ENCODE measurements at places on chromosomes 1 and 21.

- no peak for DNase-seq
Observed at GRCh38 chr1:248688527-248689298, 13.9 kb downstream of the OR14I1 start.

- DNase-seq = no peak
Observed at GRCh38 chr1:218887141-218887925, 286.3 kb upstream of the LYPLAL1 start.

GRCh38 chr1:150092180-150092791, 24.7 kb downstream of the VPS45 start:
- no peak for DNase-seq

DNA sequence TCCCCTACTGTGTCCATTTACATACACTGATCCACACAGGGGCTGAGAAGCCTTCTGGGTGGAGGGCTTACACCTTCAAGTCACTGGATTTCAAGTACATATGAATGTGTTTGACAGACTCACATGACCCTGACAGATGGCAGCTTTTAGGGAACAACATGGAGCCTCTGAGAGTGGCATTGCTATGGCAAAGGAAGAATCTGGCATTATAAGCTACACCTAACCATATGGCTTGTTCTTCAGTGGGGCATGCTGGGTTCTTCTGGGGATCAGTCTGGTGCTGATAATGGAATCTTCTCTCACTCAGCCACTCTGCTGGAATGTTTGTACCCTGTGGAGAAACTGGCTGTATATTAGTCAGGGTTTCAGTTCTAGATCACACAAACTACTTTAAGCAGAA, 68.5 kb upstream of the PDE4B start:
- no peak for DNase-seq

DNA sequence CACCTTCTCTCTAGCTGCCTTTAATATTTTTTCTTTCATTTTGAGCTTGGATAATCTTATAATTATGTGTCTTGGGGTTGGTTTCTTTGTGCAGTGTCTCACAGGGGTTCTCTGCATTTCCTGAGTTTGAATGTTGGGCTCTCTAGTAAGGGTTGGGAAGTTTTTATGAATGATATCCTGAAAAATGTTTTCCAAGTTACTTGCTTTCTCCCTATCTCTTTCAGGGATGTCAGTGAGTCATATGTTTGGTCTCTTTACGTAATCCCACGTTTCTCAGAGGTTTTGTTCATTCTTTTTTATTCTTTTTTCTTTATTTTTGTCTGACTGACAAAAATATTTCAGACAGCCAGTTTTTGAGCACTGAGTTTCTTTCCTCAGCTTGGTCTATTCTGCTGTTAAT, 55.4 kb upstream of the CCDC190 start:
- no peak for DNase-seq

GRCh38 chr1:97827887-97828286, 92.9 kb downstream of the DPYD start:
- no peak for DNase-seq

DNA sequence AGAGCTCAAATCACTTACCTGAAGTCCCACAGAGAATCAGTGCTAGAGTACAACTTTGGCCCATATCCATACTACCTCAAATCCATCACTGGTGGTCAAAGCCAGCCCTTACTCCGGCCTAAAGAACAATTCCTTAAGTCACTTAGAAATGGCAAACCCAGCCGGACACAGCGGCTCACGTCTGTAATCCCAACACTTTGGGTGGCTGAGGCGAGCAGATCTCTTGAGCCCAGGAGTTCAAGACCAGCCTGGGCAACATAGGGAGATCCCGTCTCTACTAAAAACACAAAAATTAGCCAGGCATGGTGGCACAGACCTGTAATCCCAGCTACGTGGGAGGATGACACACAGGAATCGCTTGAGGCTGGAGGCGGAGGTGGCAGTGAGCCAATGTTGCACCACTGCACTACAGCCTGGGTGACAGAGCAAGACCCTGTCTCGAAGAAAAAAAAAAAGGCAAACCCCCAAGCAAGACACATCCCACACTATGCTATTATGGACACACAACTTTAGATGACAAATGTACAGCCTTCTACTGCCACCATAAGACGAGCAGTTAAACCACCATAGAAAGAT, 24.0 kb downstream of the NPHP4 start:
- no peak for DNase-seq

- DNase-seq = no peak
Observed at GRCh38 chr1:37814252-37814651, 6.2 kb upstream of the YRDC start.

- no peak for DNase-seq
Observed at GRCh38 chr1:86409416-86410021, 13.4 kb upstream of the ODF2L start.

DNA sequence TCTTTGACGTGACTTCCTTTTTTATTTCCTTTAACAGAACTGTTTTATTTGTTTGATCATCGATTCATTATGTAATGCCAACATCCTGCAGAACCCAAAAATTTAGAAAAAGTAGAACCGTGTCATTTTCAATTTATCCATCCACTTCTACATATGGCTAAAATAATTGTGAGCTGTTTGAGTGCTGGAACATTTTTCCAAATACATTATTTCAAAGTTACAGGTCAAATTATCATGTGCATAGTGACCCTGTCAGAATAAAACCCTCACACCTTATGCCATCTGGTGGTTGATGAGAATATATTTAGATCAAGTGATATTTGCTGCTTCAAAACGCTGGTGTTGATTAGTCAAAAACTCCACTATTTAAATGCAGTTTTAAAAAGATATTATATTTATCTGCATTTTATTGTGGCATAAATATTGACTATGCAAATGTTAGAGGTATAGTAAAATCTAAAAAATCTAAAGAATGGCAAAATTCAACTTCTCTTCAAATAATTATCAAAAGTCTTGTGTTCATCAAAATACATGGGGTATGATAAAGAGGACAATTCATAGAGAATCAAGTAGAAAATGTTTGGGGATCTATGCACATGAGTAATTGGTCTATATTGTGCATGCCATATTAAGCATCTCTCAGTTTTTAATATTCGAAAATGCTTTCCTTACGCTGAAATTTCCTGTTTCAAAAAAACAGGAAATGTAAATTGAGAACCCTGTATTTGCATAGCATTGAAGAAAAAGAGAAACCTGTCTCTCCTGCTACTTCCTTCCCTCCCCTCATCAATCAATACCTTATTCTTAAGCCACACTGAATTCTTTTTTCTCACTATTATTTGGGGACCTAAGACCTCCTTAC, 39.7 kb downstream of the UBE2U start:
- DNase-seq = no peak

- DNase-seq = no peak
Observed at GRCh38 chr21:27694667-27695066, 727.8 kb upstream of the ADAMTS5 start.

GRCh38 chr1:164310166-164310565, 248.8 kb upstream of the PBX1 start:
- DNase-seq = no peak

Data from activated naive CD4-positive, alpha-beta T cell treated with anti-CD3 and anti-CD28 coated beads, Interleukin-2, amount 50 U/mL, for 72 hours (primary cell).